Activated T-helper 1 cell treated with anti-CD3 and anti-CD28 coated beads, Interleukin-12 subunit alpha, Interleukin-12 subunit beta, Interleukin-2, Interleukin-4 antibody, amounts not matched to agents 30 ng/mL and 10 ng/mL and 1 ng/mL, durations not matched to agents 14 hours and 24 hours and 36 hours (primary cell): ENCODE measurements at places on chromosomes 16 and 17. TPM values are rescaled to one million over a fixed set of nuclear protein-coding genes. Genes with fewer than 3 reads are reported as not detected.

DNA sequence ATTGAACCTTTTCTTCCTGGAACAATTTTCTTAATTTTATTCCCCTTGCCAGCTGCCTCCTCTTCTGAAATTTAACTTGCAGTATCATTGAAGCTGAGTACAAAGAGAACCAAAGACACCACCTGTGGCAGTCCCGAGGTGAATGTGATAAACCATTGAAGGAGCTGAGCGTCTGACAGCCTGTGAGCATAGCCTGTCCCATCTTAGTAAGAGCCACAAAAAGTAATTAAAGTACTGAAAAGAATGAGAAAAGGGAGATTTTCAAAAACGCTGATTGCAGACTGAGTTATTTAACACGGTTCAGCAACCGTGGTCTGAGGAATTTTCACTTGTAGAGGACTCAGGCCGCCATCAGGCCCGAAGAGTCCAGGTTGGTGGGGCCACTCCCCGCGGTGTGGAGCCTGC, 27.2 kb upstream of the ST6GALNAC1 start:
- DNase-seq = no peak
- H3K4me1 ChIP-seq = peaks cover 30% of the 10 kb centered on the region
- no peaks in the 10 kb centered on the region for H3K36me3 ChIP-seq
- peaks cover 10% of the 10 kb centered on the region for H3K27me3 ChIP-seq
- peak overlapping the region; percentile 93 for H3K4me3 ChIP-seq
- H3K27ac ChIP-seq = peak overlapping the region; percentile 90

DNA sequence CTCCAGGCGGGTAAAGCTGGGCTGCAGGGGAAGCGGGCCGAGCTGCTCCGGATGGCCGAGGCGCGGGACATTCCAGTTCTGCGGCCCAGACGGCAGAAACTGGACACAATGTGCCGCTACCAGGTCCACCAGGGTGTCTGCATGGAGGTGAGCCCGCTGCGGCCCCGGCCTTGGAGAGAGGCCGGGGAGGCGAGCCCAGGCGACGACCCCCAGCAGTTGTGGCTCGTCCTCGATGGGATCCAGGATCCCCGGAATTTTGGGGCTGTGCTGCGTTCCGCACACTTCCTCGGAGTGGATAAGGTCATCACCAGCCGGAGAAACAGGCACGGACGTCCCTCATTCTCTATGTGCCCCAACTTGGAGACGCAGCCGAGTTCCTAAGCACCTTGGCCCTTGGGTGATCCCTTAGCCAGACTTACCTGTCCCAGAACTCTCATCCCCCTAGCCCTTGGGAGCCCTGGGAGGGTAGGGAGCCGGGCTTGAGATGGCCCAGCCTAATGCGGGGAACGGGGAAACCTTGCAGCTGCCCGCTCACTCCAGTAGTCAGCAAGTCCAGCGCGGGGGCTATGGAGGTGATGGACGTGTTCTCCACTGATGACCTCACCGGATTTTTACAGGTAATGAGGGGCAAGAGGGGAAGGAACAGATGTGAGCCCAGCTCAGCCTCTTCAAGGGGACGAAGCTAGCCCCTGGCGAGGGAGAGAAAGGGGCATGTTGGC, 806 bp downstream of the MRM1 start:
- peak overlapping the region; percentile 70 for H3K27ac ChIP-seq
- no peaks in the 10 kb centered on the region for H3K27me3 ChIP-seq
- peak overlapping the region; percentile 91 for H3K4me3 ChIP-seq
- DNase-seq = no peak
- peaks cover 5% of the 10 kb centered on the region for H3K36me3 ChIP-seq

- no peaks in the 10 kb centered on the region for H3K4me1 ChIP-seq
- no peaks in the 10 kb centered on the region for H3K36me3 ChIP-seq
- no peaks in the 10 kb centered on the region for H3K27me3 ChIP-seq
- no peak for DNase-seq
Measured at GRCh38 chr17:15036238-15036637, 228.9 kb downstream of the PMP22 start.

GRCh38 chr16:5231246-5231759, 133.7 kb upstream of the EEF2KMT start:
- H3K4me3 ChIP-seq = no peak overlapping the region
- no peaks in the 10 kb centered on the region for H3K27me3 ChIP-seq
- no peaks in the 10 kb centered on the region for H3K36me3 ChIP-seq

- no peaks in the 10 kb centered on the region for H3K27me3 ChIP-seq
- DNase-seq = no peak
- H3K36me3 ChIP-seq = peaks cover 13% of the 10 kb centered on the region
- no peak overlapping the region for H3K4me3 ChIP-seq
- no peaks in the 10 kb centered on the region for H3K4me1 ChIP-seq
Measured at GRCh38 chr16:28587386-28587785, 9.5 kb downstream of the SULT1A2 start.

DNA sequence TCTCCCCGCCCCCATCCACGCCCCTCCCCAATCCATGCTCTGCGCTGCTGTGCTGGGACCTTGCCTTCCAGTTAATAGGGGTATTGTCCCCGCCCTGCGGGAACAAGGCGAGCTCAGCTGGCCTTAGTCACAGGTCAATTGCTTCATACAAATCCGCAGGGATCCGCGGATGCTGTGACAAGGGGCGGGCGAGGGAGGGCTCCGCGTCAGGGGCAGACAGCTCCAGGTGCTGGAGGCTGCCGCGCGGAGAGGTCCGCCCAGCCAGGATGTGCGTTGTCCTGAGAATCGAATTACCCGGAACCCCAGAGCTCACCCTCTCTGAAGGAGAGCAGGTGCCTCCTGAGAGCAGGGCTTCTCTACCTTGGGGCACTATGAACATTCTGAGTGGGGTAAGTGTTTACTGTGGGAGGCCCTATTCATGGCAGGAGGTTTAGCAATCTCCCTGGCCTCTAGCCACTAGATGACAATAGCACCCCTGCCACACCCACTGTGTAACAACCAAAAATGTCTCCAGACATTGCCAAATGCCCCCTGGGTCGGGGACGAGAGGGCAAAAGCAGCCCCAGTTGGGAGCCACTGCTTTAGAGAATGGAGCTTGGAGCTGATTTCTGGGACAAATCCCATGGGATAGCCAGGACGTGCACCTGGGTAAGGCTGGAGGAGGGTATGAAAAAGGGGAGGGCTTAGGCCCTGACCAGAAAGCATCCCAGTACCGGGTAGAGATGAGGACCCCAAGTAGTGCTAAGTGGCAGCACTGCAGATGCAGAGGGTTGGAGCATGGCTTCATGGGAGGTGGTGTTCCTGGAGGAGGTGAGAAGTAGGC, 138.2 kb downstream of the CYLD start:
- H3K27me3 ChIP-seq = peaks cover 10% of the 10 kb centered on the region
- no peak overlapping the region for H3K27ac ChIP-seq
- no peak for DNase-seq
- no peaks in the 10 kb centered on the region for H3K4me1 ChIP-seq
- no peaks in the 10 kb centered on the region for H3K36me3 ChIP-seq

DNA sequence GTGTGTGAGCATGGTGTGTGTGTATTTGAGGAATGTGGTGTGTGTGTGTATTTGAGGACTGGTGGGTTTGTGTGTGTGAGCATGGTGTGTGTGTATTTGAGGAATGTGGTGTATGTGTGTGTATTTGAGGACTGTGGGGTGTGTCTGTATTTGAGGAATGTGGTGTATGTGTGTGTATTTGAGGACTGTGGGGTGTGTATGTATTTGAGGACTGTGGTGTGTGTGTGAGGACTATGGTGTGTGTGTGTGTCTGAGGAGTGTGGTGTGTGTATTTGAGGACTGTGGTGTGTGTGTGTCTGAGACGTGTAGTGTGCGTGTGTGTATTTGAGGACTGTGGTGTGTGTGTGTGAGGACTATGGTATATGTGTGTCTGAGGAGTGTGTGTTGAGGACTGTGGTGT, 18.0 kb upstream of the CACNG1 start:
- H3K36me3 ChIP-seq = no peaks in the 10 kb centered on the region
- no peak overlapping the region for H3K27ac ChIP-seq
- peaks cover 3% of the 10 kb centered on the region for H3K27me3 ChIP-seq
- DNase-seq = no peak
- no peaks in the 10 kb centered on the region for H3K4me1 ChIP-seq

GRCh38 chr17:74678541-74678940, 34.2 kb downstream of the CD300LF start:
- no peak overlapping the region for H3K4me3 ChIP-seq
- peaks cover 26% of the 10 kb centered on the region for H3K27me3 ChIP-seq
- no peak for DNase-seq
- peaks cover 16% of the 10 kb centered on the region for H3K4me1 ChIP-seq
- no peaks in the 10 kb centered on the region for H3K36me3 ChIP-seq
- H3K27ac ChIP-seq = no peak overlapping the region

DNA sequence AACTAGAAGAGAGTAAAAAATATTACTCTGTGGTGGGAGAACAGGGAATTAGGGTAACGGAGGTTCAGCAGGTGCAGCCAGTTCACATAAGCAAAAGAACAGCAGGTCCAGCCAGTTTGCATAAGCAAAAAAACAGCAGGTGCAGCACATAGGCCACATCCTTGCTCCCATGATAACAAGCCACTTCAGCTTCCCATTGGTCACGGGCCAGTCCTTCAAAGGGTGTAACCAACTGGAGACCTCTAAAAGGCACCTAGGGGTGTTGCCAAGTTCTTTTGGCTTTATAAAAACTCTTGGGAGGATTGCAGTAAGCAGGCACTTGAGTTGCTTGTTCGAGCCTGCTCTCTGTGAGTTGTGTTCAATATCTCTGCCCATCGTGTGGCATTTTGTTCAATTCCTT, 488.1 kb downstream of the XYLT1 start:
- no peaks in the 10 kb centered on the region for H3K36me3 ChIP-seq
- H3K4me1 ChIP-seq = no peaks in the 10 kb centered on the region
- no peaks in the 10 kb centered on the region for H3K27me3 ChIP-seq
- H3K4me3 ChIP-seq = no peak overlapping the region
- DNase-seq = no peak
- H3K27ac ChIP-seq = no peak overlapping the region

- H3K36me3 ChIP-seq = peaks cover 3% of the 10 kb centered on the region
- peaks cover 7% of the 10 kb centered on the region for H3K4me1 ChIP-seq
- H3K27me3 ChIP-seq = no peaks in the 10 kb centered on the region
- no peak for DNase-seq
- H3K4me3 ChIP-seq = no peak overlapping the region
- H3K27ac ChIP-seq = no peak overlapping the region
Measured at GRCh38 chr16:12449795-12450194, 353.9 kb downstream of the CPPED1 start.

DNA sequence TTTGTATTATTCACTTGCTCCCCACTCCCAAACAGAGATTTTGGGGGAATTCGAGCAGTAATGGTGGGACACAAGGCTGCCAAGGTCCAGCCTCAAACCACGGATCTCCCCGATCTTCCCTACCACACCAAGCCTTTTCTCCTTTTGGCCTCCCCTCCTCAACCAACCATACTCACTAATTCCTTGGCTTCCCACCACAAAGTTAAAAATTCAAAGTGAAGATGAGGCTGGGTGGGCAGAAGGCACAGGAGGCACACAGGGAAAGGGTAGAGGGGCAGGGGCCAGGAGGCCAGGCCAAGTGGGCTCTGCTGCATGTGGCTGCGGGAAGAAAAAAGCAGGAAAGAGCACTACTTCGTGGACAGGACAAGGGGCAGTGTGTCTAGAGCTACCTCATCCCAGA, 15.2 kb downstream of the HOXB4 start:
- peaks cover 7% of the 10 kb centered on the region for H3K4me1 ChIP-seq
- H3K27me3 ChIP-seq = peaks cover 12% of the 10 kb centered on the region
- peaks cover 8% of the 10 kb centered on the region for H3K36me3 ChIP-seq

GRCh38 chr16:22250522-22250921, 44.4 kb downstream of the EEF2K start:
- H3K27ac ChIP-seq = no peak overlapping the region
- H3K36me3 ChIP-seq = peaks cover 25% of the 10 kb centered on the region
- no peak for DNase-seq
- H3K27me3 ChIP-seq = no peaks in the 10 kb centered on the region
- H3K4me3 ChIP-seq = no peak overlapping the region

The CDH3 gene
- total RNA-seq = 0.26 and 0.51 TPM in 2 replicates

The ERN2 gene
- not detected in 2 replicates for total RNA-seq
